Stimulated activated CD8-positive, alpha-beta memory T cell treated with anti-CD3 and anti-CD28 coated beads, Interleukin-7, amount 100 ng/mL, for 4 hours (primary cell): ENCODE measurements at places on chromosomes 3 and 15.

- no peak for DNase-seq
These were observed 502.2 kb downstream of the PYDC2 start for GRCh38 chr3:191963182-191963581.

DNA sequence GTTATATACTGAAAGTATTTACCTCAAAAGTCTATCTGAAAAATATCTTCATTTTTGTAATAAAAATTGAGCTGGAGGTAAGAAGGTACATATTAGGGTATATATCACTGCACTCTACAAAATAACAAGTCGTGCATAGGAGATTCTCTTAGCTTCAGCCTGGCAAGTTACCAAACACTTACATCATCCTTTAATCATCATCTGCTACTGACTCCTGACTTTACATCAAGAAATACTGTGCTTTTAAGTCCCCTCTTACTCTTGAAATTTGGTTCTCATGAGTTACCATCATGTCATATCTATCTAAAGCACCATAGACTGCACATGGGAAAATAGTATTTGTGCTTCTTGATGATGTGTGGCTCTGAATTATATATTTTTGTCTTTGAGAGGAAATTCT is 50.8 kb downstream of the LYSMD4 start:
- no peak for DNase-seq

DNA sequence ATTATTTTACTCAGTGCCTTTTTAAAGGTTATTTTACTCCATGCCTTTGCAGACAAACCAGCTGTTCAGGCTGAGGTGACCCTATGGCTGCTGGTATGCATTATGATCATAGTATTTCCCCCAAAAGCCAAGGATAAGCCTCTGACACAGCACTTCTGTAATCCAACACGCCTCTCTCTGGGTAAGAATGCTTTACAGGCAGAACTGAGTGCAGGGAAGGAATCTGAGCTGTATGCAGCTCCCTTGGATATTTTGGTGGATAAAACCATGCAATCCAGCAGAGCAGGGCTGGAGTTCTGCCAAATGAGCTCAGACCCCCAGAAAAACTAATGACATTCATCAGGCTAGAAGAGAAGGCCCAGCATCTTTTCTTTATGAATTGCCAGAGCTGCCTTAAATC is 11.7 kb upstream of the MAP1A start:
- DNase-seq: no peak

DNA sequence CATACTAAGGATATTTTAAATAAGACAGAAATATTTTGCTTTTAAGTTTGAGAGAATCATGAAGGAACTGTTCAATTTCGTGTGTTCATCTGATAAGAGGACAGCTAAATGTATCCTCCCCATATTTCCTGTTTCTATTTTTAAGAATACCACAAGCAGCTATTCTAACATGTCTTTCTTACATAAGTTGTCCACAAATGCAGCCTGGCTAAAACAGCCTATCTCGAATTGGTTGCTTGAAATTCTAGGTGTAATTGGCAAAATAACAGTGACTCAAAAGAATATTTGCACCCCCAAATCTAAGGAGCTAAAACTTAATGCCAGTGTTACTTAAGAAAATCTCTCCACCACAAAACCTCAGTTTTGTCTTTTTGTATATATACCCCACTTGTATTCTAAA is 35.0 kb downstream of the BTLA start:
- DNase-seq: no peak

DNA sequence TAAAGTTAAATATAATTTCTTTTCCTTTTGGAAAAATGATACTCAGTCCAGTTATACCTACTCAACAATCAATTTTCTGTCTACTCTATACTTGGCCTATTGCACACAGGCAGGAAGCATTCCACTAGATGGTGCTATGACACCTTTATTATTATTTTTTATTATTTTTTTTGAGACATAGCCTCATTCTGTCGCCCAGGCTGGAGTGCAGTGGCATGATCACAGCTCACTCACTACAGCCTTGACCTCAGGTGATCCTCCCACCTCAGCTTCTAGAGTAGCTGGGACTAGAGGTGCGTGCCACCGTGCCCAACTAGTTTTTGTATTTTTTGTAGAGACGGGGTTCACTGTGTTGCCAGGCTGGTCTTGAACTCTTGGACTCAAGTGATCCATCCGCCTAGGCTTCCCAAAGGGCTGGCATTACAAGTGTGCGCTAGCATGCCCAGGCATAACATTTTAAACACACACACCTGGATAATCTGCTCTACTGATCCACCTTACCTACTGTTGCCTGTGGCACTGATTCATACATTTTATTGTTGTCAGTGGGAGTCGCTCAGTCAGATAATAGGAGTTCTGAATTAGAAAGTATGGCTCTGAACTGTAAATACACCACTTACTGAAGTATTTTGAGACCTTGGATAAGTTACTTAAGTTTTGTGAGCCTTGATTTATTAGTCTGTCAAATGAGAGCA is 56.2 kb downstream of the EIF3J start:
- DNase-seq: no peak

- no peak for DNase-seq
These were observed 4.2 kb upstream of the EFHB start for GRCh38 chr3:19938295-19938627.

DNA sequence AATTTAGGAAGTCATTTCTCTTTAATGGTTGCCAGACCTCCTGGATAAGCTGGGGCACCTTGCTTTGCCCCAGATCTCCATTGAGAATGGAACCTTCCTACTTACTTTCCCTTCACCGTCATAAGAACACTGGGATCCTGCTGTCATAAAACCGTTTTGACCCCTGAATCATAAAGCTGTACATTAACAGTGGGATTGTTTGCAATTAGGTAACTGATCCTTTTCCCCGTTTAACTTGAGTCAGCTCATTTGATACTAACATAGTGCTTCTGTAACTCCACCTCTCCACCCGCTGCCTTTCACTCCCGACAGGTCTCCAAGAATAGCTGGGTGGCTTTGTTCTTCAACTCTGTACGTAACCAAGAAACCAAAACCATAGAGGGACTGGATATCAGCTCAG is 308.2 kb upstream of the WNT5A start:
- no peak for DNase-seq

DNA sequence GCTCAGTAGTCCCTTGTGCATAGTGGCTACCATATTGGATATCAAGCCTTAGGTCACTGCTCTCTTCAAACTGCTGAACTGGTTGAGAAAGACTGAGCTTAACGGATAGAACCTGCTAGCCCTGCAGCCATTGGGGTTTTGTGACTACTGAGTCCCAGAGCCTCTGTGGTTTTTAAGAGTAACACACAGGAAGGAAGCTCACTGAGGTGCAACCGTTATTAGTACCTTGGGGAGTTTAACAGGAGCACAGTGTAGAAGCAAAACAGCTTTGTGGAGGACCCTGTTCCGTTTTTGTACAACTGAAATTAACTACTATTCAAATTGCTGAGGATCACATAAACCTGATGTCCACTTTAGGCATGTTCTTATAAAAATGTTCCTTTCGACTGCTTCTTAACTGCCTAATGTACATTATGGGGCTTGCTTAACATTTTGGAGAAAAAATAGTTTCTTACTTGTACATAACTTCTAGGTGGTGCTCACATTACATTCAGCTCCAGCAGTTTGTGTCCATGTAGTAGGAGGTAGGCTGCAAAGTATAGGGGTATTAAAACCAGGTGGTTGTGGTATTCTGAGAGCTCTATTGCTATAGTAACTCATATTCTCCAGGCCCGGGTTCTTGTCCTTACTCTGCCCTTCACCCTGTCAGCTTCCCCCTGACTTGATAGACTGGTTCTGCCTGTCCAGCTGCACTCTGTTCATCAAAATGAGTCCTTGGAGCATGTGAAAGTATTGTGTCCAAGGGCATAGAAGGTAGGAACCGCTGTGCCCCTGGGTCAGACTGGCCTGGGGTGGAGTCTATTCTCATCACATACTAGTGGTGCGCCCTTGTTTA is 17.3 kb downstream of the PXK start:
- DNase-seq: no peak

GRCh38 chr3:157441102-157441624 is 4.5 kb downstream of the PTX3 start:
- DNase-seq: no peak

DNA sequence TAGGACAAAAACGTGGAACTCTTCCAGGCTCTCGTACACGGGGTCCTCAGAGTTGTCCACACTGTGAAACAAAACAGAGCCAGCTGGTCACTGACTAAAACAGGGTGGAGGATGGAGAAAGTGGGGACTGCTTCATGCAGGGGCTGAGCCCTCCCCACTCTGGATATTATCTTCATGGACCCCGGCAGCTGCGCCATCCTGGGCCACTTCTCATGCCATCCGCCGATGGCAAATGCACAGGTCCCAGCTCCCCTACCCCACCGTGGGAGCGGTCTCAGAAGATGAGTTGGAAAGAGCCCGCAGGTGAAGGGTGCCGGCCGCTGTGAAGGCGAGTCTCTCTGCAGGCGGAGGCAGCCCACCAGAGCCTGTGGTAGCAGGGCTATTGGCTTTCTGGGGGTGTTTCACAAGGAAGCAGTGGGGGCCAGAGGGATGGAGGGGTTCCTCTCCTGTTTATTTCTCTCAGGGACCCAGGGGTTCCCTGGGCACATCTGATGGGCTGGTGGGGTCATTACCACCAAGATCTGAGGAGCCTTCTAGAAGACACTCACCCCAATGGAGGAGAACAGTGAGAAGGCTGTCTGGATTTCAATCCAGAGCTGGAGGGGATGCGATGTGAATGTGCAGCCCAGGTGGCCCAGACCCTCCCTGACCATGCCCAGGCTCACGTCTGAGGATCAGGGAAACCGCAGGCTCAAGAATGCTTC is 177.3 kb downstream of the KLF13 start:
- no peak for DNase-seq

DNA sequence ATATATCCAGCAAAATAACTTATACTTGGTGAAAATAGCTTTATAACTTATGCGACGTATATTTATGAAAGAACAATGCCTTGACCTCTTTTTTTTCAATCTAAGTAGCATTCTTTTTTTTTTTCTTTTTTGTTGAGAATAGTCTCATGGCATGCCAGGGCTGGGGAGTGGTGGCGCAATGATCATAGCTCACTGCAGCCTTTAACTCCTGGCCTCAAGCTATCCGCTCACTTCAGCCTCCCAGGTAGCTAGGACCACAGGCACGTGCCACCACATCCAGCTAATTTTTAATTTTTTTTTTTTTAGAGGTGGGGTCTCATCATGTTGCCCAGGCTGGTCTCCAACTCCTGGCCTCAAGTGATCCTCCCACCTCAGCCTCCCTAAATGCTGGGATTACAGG is 43.5 kb downstream of the RAB8B start:
- DNase-seq: no peak

DNA sequence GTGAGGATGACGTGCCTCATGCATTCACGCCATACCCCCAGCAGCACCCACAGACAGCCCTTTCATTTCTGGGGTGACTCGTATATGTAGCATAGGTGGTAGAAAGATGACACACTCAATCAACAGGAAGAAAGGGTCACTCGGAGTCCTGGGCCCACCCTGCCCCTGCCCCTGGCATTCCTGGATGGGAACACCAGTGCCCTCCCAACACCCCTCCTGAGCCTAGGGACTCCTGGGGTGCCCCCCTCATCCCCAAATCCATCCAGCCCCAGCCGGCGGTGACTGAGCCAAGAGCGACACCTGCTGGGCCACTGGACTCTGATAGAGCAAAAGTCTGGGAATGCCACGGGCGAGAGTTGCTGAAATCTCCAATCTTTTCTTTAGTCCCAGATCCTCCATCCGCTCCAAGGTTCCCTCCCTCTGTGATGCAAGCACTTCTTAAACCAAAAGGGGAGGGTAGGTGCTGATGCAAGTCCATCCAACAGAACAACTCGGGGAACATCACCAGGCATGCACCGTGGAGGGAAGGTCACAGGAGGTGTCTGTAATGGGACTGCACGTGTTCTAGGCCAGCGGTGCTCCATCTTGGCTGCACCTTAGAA is 31.1 kb downstream of the ACAN start:
- no peak for DNase-seq

- no peak for DNase-seq
These were observed 18.5 kb downstream of the CPNE4 start for GRCh38 chr3:132016061-132017041.

- no peak for DNase-seq
These were observed 340 bp downstream of the TMEM44 start for GRCh38 chr3:194632809-194633348.

- no peak for DNase-seq
These were observed 15.8 kb downstream of the LOXL1 start for GRCh38 chr15:73941871-73942635.

GRCh38 chr3:12644331-12644937 is 19.5 kb downstream of the RAF1 start:
- no peak for DNase-seq

- no peak for DNase-seq
These were observed 6.8 kb downstream of the FYCO1 start for GRCh38 chr3:45988804-45989203.

- no peak for DNase-seq
These were observed 43.2 kb downstream of the RIOX2 start for GRCh38 chr3:97928986-97929385.

DNA sequence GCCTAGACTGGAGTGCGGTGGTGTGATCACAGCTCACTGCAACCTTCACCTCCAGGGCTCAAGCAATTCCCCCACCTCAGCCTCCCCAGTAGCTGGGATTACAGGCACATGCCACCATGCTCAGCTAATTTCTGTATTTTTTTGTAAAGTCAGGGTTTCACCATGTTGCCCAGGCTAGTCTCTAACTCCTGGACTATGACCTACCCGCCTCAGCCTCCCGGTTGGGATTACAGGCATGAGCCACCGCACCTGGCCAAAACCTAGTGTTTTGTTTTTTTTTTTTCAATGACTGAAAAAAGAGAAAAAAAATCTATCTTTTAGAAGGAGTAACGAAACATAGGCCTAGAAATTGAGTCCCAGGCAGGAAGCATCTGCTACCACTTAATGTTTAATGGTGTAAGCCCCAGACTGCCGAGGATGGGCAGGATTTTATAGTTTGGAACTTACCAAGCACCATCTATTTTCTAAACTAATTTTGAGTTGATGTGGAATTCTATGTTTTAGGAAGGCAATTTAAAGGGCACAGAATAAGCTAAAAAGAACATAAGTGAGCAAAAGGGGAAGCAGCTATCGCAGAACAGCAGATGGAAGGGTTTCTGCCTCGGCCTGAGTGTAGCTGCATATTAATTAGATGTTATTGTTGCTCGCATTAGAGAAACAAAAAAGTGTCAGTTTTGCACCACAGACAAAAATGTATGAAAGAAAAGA is 24.2 kb upstream of the CA12 start:
- DNase-seq: no peak

GRCh38 chr15:69163141-69163669 is 2.8 kb downstream of the GLCE start:
- no peak for DNase-seq
